ENCODE measurements at places on chromosomes 7 and 10.

- no peak for DNase-seq
Measured at GRCh38 chr10:17214971-17215781, 12.9 kb upstream of the VIM start.

DNA sequence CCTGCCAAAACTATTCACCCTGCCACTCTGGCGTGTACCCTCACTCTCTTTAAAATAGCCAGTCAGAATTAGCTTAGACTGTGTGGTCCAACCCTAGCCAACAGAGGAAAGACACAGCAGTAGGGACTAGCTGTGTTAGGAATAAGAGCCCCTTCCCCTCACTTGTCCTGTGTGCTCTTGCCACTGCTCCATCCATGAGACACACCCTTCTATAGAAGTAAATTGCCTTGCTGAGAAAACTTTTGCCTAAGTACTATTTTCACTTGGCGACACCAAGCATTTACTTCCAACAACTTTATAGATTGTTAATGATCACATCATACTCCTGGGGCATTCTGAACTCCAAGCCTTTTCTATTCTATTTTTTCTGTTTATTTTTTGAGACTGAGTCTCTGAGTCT is 170.2 kb upstream of the TRIM24 start:
- DNase-seq: no peak

DNA sequence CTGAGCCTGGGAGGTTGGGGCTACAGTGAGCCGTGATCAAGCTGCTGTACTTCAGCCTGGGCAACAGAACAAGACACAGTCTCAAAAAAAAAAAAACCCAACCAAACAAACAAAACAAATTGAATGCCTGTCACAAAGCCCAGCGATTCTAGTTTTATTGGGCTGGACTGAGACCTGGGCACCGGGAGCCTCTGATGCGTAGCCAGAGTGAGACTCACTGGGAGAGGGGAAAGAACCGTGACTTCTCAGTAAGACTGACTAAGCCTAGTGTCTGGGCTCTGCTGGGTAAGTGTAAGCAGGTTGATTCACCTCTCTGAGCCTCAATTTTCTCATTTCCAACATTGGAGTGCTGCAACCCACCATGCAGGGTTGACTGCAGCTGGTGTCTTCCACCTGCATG is 10.1 kb upstream of the LEP start:
- DNase-seq: no peak

DNA sequence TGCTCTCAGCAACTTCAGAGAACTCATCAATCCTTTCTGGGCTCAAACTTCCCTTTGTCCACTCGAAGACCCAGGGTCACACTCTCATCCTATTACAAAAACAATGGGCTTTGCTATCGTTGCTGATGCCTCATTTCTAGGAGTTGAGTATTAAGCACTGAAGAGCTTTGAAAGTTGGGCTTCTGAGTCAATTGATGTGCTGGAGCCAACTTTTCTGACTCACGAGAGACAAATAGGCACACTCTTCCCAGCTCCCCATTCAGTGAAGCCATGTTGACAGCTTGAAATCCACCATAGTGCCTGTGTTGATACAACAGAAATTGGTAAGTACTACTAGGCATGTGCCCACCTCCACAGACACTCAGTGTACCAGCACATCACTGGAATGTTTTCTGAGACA is 97.5 kb upstream of the PRSS58 start:
- DNase-seq: no peak

DNA sequence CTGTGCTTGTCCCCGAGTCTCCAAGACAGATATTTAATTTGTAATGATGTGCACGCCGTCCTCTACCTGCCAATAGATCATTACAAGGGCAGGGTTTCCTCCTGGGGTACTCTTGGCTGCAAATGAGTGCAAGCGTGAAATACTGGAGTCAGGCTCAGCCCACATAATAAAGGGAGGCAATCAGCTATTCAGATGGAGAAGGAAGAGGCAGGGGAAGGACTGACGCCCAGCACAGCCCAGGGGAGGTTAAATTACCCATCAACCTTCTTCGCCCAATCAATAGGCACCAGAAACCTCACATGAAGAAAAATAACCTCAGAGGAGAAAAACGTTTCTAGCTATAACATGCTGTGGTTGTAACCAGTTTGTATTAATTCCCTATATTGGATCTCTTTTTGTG is 544.9 kb upstream of the ADARB2 start:
- DNase-seq: no peak

DNA sequence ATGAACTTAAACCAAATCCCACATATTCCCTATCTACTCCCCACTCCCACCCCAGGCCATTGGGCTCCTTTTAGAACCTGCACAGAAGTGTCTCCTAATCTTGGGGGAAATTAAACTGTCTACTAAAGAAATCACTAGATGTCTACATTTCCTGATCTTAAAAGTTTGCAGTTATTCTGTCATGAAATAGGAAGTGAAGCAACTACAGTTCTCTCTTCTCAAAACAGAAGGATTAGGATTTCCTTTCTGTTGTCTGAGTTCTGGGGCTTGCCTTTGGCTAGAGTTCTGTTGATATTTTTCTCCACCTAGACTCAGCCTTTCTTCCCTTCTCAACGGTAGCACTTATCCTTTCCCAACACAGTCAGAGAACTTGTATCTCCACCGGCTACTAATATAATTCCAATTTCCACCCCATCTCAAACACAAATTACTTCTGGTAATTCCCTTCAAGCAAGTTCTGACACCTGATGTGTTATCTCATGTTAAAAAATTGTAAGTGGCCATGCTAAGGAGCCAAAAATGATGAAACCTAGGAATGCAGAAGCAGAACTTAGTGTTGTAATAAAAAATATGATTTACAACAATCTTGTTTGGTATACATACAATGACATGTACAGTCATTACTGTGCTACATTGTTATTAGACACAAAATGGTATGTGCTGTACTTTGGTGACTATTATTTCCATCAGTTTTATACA is 12.1 kb downstream of the OR9A4 start:
- DNase-seq: no peak

- no peak for DNase-seq
Measured at GRCh38 chr7:135959646-135960363, 17.4 kb downstream of the MTPN start.

GRCh38 chr10:21515361-21516241 is 9.9 kb downstream of the SKIDA1 start:
- DNase-seq: no peak

DNA sequence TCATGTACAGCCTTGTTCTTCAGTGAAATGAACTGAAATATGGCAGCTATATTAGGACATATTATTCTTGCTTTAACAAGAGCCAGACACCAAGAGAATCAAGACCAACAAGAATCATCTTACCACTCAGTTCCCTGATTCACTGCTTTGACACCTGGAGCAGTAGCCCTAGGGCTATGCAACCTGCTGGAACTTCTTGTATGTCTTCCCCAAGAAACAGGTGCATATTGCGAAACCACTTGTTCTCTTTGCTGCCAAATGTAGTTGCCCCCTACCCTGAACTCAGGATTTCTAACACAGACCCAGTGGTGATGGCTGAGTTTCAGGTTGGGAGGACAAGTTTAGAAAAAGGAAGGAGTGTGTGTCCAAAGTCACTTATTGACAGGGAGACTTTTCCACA is 46.1 kb downstream of the WIPF3 start:
- no peak for DNase-seq

DNA sequence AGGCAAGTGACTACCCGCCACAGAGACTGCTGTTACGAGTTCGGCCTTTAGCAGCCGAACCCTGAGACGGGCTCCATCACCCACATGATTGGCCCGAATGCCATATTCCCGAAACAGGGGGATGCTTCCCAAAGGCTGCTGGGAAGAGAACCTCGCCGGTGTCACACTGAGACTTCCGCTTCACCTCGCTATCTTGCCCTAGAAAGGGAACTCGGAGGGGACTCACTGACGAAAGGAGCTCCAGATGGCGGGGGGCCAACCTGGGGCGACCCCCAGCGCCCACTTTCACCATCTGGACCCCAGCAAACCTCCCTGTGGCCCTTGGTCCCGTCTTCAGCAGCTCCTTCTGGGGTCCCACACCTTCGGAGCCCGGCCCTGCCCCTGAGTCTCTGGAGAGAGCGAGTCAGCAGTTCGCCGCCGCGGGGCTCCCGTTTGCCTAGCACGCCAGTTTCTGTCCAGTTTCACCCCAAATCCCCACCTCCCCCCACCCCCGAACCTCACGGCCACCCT is 529 bp downstream of the HPS1 start:
- no peak for DNase-seq

- DNase-seq: no peak
Measured at GRCh38 chr10:108184114-108184513, 1019.6 kb upstream of the SORCS1 start.

GRCh38 chr10:130044067-130045061 is 66.3 kb downstream of the C10orf143 start:
- DNase-seq: no peak

DNA sequence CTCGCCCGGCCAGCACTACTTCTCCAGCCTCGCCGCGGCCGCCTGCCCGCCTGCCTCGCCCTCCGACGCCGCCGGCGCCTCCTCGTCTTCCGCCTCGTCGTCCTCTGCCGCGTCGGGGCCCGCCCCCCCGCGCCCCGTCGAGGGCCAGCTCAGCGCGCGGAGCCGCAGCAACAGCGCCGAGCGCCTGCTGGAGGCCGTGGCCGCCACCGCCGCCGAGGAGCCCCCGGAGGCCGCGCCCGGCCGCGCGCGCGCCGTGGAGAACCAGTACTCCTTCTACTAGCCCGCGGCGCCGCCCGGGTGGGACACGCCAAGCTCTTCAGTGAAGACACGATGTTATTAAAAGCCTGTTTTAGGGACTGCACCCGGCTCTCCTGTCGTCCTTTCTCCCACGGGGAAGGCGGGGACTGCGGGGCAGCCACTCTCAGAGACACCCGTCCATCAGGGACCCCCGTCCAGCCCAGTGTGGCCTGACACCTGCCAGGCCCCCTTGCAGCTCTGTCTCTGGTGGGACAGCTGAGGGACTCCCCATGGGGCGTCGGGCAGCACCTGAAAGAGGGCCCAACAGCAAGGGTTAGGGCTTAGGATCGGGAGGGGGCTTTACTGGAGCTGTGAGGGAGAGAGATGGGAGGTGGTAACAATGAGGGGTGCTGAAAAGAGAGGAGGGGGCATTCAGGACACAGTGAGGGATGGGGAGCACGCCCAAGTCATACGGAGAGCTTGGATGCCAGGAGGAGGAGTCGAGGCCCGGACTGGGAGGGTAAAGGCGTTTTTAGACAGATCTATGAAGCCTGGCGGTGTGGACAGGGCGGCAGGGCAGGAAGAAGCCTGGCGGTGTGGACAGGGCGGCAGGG is 34.7 kb downstream of the SPDYE6 start:
- DNase-seq: no peak

DNA sequence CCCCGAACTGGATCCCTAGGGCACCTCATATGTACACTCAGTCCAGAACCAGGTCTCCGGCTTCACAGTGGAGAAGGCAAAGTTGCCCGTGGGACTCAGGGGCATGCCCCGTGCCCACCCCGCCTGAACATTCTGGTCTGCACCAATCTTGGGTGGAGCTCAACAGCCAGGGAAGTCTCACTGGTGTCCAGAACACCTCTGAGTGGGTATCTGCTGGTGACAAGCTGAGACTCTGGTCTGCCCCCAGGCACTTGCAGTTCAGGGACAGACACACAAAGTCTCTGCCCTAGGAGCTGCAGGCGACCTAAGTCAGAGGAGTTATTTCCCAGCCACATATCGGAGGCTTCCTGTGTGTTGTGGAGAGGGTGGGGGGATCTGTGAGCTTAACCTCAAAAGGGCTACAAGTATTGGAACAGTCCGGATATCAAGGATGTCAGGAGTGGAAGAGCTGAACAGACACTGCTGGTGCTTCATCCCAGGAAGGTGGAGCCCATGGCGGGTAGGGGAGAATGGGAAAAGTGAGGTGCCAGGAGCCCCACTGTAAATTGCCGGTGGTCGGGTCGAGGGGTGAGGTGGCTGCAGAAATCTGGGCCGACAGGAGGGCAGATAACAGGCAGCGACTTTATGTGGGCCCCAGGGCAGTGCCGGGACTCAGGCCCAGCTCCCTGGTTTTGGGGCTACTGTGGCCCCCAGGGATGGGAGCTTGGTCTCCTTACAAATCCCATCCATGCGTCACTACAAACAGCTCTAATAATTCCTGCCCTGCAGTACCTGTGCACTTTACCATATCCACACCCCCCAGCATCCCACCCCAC is 8.6 kb upstream of the TLX1 start:
- DNase-seq: no peak

DNA sequence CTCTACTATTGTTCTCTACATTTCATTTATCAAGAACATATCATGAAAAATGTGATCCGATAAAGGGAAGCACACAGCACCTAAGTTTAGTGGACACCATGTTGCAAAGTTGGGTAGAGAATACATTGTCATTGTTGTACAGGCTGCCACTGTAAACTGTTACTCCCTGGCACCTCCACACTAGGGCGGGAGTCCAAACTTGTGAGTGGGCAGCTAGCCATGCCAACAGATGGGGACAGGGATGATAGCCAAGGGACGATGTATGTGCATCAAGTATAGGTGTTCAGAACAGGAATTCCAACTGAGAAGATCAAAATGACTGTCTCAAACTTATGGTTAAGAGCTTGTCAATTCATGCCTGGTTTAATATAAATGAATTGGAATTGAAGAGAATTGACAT is 31.1 kb upstream of the COMMD3 start:
- no peak for DNase-seq

GRCh38 chr7:35253710-35254495 is at the start of gene TBX20:
Gene TBX20, minus strand, starts transcription at chr7:35254100. Its CDS starts 480 bp downstream, at chr7:35253620.
- no peak for DNase-seq

- no peak for DNase-seq
Measured at GRCh38 chr7:134287916-134288659, 28.6 kb downstream of the SLC35B4 start.

GRCh38 chr10:789831-790701 is 100.6 kb upstream of the DIP2C start:
- DNase-seq: no peak

DNA sequence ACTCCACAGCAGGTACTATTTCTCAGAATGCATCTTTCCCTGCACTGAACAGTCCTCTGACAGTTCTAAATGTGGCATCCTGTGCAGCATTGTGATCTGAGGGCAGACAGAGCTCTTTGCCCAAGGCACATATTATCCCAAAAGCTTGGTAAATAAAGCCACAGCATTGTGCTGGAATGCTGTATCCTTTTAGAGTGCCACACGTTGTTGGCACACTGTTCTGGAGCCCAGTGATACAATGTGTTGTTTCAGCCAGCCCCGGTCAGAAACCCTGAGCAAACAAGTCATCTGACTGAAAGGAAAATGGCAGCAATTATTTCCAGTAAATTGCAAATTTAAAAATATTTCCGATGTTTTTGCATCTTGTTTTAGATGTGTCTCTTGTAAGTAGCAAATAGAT is 45.4 kb downstream of the NAMPT start:
- DNase-seq: no peak

DNA sequence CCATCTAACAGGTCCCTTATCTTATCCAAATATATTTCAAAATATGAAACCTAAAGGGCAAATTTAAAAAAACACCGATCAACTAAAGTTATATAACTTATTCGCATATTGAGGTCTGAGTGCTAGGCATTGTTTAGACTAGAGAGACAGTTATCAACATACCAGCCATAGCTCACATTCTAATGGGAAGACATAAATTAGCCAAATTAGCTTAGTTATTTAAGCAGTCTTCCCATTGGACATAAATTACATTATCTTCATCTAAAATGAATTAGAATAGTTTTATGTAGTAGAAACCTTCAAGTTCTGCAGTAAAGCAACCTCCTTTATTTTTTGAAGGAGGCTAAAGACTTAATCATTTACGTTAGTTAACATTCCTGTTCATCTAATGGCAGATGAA is 17.4 kb downstream of the KIF5B start:
- no peak for DNase-seq
